ENCODE measurements at places on chromosomes 3 and 15. TPM values are rescaled to one million over a fixed set of nuclear protein-coding genes. Genes with fewer than 3 reads are reported as not detected.

P3H2 gene
- total RNA-seq = 4.7 TPM

PLSCR2 gene
- not detected for total RNA-seq

ASB14 gene
- total RNA-seq = not detected

IL20RB gene
- total RNA-seq = 1.3 TPM

GP5 gene
- not detected for total RNA-seq
